ENCODE measurements at places on chromosomes 7 and 10.

GRCh38 chr7:104111271-104111670 is 96.5 kb downstream of the ORC5 start:
- no peak for DNase-seq

DNA sequence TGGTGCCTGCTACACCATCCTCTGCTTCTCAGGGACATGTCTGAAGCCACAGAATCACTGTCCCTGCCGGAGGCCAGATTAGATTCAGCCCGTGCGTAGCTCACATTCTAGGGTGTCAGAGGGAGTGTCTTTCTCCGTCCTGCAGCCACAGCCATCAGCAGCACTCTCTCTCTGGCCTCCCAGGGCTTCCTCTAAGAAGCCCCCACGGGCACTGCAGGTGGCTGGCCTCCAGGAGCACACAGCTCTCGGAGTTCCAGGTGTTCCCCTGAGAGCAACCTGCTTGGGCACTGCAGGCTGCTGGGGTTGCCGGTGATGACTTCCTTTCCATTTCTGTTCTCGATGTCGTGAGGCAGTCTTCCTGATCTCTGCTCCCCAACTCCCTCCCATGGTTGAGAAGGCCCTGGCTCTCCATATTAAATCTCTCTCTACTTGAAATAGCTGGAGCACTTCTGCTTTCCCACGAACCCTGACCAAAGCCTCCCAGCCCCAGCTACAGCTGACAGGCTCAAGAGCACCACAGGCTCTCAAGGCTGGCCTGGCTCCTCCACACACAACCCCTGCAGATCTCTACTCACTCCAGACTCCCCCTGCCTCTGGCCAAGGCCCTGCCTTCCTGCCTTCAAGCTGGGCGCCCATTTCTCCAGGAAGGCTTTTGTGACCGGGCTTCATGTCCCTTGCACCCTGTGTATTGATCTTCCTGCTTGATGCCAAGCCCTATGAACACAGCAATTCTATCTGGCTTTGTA is 49.0 kb upstream of the TMEM72 start:
- no peak for DNase-seq

GRCh38 chr7:151061213-151062110 is 2.1 kb downstream of the SLC4A2 start:
- DNase-seq, result no peak

GRCh38 chr7:151179946-151180345 is 7.1 kb downstream of the ASB10 start:
- DNase-seq, result no peak

DNA sequence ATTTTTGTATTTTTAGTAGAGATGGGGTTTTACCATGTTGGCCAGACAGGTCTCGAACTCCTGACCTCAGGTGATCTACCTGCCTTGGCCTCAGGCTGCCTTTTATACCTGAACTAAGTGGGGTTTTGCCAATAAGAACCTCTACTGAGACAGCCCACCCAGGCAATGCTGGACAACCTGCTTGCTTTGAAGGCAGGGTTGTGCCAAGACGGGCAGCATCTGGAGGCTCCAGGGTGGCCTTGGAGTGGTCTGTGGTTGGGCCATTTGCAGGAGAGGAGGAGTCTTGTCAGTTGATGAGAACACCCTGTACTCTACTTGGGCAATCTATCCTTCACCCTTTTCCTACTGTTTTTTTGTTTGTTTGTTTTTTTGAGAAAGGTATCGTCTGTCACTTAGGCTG is 75.3 kb upstream of the ZNF735 start:
- DNase-seq, result no peak

GRCh38 chr7:49643736-49644135 is 129.7 kb upstream of the VWC2 start:
- no peak for DNase-seq
